ENCODE measurements at places on chromosomes 3 and 15.
A peak's percentile ranks its signal among the peaks of the same experiment; 100 is the strongest.

GRCh38 chr3:41792806-41793205 lies 169.1 kb downstream of the ULK4 start:
- DNase-seq: no peak

DNA sequence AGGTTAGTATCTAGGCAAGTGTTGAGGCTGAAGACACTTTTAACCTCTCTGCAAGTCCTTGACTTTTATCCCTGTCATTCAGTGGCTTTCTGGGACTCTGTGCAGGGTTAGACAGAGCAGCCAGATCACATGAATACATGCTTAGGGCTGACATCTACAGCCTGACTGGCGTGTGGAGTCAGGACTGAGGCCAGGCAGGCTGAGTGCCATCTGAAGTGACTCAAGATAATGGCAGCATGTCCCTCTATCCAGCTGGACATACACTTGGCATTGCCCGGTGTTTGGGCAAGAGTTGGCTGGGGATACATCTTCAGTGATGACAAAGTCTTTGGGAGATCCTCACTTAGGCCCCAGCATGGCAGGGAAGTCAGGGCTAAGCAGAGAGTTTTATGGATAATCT lies 22.4 kb downstream of the DUOX2 start:
- DNase-seq: no peak

- no peak for DNase-seq
These were observed 749 bp downstream of the SRGAP3 start for GRCh38 chr3:9248522-9249271.

DNA sequence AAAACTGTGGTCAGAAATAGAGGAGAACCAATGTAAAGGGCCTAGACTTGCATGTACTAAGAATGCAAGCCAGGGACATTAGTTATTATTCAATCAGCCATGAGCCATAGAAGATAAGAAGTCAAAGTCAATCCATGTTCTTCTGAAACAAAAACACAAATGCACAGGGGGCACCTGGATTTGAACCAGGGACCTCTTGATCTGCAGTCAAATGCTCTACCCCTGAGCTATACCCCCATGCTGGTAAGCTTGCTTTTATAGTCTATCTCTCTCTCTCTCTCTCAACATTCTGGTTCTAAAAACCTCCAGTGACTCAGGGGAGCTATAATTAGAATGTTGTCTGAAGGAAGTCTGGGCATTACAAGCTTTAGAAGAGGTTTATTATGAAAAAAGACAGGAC lies 85.6 kb upstream of the ACP3 start:
- peak; percentile 87 for DNase-seq

- DNase-seq: no peak
These were observed 399.9 kb downstream of the LRTM1 start for GRCh38 chr3:54527953-54528352.

GRCh38 chr3:40754994-40755393 lies 230.2 kb downstream of the ZNF621 start:
- DNase-seq: no peak

GRCh38 chr15:88725305-88726210 lies 77.7 kb upstream of the ACAN start:
- DNase-seq: no peak
